ENCODE measurements at places on chromosomes 2 and 18.

DNA sequence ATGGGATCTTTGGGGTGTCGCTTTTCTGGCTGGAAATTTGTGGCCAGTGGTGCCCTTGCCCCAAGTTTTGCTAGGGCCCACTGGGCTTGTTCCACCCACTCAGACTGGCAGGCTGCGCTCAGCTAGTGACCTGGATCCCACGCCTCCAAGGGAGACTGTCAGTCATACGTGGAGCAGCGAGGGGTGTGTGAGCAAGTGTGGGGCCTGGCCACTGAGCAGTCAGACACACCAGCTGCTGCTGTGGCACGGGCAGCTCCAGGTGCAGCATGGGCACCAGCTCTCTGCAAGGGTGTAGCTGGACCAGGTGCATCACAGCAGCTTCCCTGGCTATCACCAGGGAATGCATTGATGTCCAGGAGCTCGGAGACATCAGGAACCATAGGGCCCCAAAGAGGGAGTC is 327.0 kb downstream of the NR4A2 start:
- no peak for DNase-seq

DNA sequence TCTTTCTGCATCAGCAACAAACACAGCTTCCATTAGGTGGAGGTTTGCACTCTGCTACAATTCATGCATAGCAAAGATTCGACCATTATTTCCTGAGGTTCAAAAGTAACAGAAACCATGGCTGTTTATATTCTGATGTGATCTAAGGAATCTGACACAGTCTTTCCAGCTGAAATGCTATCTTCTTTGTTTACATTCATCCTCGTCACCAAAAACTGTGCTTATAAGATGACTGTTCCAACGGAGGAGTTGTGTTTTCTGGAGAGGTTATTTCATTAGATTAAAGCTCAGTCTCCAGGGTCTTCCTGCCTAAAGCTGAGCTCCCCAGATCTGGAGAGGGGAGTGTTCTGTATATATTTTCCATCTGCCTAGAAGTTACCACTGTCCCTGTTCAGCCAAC is 45.1 kb upstream of the LYPD6B start:
- no peak for DNase-seq

DNA sequence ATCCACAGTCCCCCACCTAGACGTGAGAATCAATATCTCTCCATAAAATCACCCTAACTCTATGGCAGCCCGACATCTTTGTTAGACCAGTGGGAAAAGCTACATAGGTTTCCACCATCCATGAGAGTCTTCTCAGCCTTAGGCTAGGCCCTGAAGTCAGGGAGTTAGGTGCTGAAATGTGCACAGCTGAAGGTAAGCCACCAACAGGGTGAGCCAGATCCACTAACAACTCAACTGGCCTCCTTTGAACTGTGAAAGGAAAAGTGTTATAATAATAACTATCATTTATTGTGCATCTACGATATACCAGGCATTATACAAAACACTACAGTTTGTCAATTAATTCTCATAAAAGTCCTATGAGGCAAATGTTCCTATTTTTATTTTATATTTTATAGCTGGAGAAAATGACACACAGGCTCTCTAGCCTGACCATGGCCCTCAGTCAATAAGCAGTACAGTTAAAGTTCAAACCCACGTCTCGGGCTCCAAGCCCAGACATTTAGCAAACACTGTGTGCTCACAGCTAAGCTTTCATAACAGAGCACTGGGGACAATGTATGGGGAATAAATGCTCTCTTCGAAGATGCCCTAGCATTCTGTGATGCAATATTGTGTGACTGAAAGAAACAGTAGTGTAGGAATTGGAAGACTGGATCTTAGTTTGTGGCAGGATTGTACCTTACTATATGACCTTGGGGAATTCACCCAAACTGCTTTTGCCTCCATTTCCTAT is 11.2 kb upstream of the CYP27C1 start:
- DNase-seq = no peak

DNA sequence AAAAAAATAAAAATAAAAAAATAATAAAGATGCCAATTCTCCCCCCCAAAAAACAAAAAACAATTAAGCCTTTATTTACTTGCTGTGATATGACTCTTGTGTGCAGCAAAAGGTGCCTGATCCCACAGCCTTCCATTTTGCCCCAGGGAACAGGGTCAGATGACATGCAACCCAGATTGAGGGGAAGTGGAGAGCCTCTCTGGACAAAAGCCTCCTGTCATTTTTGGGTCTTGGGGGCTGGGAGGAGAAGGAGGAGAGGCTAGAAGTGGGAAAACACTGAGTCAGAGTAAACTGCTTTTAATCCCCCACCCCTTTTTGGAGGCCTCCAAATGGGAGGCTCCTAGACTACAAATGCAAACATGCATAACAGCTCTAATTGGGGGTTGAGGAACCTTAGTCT is 46.6 kb upstream of the SCG2 start:
- no peak for DNase-seq

DNA sequence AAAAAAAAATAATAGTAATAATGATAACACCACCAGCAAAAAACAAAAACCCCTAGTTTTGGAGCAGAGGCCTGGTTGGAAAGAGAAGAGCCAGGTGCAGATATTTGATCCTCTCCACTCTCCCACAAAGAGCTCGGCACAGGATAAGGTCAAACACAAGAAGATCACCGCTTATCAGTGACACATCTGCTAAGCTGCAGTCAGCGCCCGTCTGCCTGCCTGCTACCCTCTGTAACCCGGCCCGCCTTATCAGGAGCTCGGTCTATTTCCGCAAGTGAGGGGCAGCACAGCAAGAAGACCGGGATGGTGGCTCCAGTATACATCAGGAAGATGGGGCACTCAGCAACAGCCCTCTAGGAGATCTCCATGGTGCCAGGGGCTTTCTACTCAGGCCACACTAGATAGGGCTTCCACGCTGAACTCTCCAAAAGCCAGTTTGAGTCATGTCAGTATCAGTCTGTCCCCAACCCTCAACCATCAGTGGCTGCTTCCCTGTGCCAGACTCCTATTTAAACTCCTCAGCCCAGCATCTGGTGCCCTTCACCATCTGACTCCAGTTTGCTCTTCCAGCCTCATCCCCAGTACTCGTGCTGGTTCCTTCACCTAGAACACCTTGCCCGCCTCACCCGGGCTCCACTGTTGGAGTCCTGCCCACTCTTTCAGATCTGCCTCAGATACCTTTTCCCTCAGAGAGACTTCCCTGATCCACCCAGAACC is 67.3 kb upstream of the PPP1CB start:
- DNase-seq = no peak

- no peak for DNase-seq
Measured at GRCh38 chr18:32607816-32608215, 137.1 kb upstream of the GAREM1 start.

- DNase-seq = no peak
Measured at GRCh38 chr2:9675415-9676351, 44.9 kb upstream of the YWHAQ start.

GRCh38 chr2:31227711-31228125 is 6.2 kb upstream of the EHD3 start:
- DNase-seq = no peak

GRCh38 chr2:151904807-151905206 is 76.6 kb upstream of the ARL5A start:
- no peak for DNase-seq

- DNase-seq = no peak
Measured at GRCh38 chr2:122863532-122863931, 1108.1 kb downstream of the TSN start.

DNA sequence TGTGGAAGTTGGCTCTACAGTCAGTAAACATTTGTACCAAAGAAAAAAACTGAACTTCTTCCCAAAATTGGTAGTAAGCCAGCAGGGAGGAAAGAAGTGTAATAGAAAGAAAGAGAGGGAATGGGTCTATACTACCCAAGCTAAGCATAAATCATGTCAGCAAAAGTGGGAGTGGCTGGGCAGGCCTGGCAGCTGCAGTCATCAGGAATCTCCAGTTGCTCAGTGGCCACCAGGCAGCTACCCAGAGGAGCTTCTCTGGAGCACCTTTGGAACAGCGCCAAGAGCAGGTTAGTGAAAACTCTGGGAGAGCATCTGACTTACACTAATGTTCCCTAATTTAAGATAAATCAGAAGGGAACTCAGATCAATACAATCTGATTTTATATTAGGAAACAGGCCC is 14.3 kb downstream of the FRZB start:
- DNase-seq = no peak

DNA sequence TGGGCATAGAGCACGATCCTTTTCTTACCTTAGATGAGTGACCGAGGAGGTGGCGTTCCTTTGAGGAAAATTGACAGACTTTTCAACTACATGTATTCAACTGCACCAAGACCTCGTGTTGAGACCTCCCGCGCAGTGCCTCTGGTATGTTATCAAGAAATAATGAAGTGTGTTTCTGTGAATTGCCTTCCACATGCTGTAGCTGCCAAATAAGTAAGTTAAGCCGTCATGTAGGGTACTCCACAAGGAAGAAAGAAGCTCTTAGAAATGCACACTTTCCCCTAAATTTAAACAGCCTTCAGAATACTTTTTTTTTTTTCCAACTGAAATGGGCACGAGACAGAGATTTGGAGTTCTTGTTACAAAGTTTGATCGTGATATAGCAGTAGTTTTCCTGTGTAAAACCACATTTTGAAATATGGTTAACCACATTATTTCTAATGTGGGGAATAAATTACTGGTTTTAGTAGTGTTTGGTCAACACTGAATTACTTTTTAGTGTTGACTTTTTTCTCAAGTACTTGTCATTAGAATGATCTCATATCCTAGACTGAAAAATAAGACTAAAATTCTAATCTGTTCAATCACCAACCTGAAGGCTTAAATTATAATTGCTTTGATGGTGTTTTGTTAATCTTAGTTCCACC is 30.5 kb downstream of the PDK1 start:
- no peak for DNase-seq

DNA sequence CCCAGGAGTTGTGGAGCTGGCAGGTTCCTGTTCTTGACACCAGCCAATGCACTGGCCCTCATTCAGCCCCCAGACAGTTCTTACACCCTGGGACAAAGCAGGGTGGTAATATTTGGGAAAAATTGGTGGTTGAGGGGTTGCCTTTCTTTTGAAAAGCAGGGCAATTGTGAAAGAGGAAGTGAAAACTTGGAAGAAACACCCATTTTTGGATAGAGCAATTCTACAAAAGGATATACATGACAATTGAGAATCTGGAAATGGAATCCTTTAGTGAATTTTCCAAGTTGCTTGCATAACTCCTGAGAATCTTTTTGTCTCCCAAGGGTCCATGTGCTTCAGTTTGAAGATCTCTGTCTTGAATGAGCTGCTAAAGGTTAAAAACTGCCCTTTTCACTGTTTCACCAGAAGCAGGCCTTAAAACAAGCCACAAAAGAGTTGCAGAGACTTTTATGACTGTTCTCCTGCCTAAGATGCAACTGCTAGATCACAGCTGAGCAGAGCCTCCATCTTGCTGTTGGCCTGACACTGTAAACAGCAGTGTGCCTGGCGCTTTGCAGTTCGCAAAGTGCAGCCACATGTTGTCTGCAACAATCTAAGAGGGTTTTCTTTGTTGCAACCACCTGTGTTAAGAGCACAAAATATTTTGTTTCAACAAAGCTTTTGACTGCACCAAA is 11.8 kb downstream of the COL4A4 start:
- DNase-seq = no peak
